ENCODE measurements at places on chromosomes 5 and 9. TPM values are rescaled to one million over a fixed set of nuclear protein-coding genes. Genes with fewer than 3 reads are reported as not detected.

The BSPRY gene
- 2.3 TPM for total RNA-seq

The UBE2QL1 gene
- total RNA-seq: not detected

The FUT7 gene
- total RNA-seq: 8.9 TPM

The GARNL3 gene
- total RNA-seq: 1.6 TPM

The SVEP1 gene
- total RNA-seq: not detected

Measured in activated CD4-positive, alpha-beta T cell treated with anti-CD3 and anti-CD28 coated beads, Interleukin-2, amount 10 ng/mL, durations not matched to agents 7 days and 5 days (primary cell).